Retinal pigment epithelial cell (primary cell): ENCODE measurements at places on chromosomes 12 and 14.

DNA sequence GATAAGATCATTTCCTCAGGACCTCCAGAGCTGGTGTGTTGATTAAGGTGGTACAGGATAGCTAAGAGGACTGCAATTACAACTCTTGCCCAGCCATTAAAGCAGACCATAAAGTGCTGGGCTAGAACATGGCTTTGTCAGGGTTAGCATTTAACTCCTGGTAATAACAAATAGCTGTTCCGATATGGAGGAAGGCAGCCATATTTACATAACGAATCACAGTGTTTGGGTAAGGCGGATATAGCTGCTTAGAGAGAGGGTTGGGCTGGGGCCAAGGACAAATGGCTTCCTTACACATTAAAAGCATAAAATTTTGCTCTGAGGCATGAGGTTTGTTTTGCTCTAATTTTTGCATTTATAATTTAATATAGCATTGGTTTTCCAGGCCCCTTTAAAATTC, 297.7 kb upstream of the DDHD1 start:
- DNase-seq: no peak

DNA sequence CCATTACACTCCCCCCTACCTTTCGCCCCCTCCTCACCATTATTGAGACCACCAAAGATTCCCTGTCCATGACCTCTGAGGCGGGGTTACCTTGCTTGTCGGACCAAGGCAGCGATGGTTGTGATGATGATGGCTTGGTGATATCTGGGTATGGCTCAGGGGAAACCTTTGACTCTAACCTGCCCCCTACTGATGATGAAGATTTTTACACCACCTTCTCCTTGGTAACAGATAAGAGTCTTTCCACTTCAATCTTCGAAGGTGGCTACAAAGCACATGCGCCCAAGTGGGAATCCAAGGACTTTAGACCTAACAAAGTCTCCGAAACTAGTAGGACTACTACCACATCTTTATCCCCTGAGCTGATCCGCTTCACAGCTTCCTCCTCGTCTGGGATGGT, 350.2 kb downstream of the DIO2 start:
- DNase-seq: no peak

DNA sequence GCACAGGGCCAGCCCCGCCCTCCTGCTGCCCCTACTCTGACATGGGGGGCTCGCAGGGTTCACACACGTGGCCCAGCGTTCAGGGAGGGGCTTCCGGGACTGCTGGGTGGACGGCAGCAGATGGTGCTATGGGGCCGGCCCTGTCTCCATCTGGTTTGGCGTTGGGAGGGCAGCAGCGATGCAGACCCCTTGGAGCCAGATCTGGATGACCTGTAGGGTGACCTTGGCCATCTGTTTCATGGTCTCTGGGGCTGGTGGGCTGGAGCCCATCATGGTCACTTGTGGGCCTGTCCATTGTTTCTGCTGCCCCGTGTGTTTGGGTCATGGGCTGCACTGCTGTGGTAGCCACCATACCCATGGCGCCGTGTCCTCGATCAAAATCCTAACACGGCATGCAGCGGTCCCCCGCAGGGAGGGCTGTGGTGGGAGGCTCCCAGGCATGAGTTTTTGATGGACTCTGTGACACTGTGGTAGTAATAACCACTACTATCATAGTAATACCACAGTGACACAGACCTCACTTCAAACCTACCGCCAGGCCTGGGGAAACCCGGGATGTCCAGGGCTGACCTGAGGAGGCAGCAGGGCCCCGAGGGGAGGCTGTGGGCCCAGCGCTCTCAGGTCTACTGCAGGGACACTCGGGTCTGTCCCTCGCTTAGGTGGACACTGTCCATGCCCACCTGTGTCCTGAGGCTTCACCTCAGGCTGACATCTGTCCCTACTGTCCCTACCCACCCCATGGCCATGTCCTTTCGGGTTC, 359.4 kb downstream of the TMEM121 start:
- DNase-seq: no peak

GRCh38 chr12:15497671-15498292, 175.5 kb downstream of the PTPRO start:
- no peak for DNase-seq

DNA sequence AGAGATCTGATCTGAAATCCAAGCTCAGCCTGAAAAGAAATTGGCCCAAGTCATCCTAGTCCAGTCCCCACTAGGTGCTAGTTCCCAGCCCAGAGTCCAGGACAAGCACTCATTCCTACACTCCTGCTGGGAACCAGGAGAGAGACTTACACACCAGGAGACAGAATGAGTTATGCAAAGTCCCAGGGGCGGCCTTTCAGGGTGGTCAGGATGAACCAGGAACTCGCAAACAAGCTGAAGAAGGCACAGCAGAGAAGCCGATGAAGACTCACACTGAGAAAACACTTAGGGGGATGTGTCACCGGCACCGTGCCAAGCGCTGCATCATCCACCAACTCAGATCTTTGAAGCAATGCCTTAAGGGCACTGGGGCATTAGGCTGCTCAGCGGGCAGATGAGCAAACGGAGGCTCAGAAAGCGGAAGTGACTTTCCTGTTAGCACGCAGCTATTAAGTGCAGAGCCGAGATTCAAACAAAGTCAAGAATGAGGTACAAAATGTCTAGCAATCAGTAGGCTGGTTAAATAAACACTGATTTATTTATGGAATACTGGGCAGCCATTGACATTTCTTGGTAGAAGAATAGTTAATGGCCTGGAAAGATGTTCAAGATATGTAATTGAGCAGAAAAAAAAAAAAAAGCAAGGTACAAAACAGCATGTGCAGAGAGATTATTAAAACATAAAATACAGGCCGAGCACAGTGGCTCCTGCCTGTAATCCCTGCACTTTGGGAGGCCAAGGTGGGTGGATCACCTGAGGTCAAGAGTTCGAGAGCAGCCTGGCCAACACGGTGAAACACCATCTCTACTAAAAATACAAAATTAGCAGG, 78.7 kb downstream of the LRRC74A start:
- DNase-seq: no peak

DNA sequence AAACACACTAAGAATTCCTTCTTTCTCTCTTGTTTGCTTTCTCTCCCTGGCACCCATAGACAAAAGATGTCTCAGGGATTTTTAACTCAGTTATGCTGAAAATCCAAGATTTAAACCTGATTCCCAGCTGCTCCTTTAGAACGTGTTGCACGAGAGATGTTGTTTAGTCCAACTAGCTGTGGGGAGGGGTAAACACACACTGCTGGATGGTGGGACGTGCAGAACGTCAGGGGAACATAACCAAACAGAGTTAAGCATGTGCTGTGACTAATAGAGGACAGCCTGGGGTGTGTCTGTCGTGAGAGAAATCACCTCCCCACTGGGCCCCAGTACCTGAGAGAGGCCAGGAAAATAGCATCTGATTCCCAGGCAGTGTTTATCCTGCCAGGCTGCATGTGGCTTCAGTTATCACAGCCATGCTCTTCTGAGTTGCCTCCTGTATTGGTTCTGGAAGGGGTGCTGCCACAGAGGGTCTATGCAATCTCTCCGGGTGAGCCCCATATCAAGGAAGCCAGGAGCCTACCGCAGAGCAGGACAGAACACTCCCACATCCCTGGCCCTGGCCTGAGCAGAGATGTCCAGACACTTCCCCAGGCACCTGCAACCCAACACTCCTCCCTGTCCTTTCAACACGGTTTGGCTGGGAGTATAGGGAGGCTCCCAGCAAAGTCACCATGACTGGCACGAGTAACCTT, 112.7 kb upstream of the EGLN3 start:
- DNase-seq: no peak

DNA sequence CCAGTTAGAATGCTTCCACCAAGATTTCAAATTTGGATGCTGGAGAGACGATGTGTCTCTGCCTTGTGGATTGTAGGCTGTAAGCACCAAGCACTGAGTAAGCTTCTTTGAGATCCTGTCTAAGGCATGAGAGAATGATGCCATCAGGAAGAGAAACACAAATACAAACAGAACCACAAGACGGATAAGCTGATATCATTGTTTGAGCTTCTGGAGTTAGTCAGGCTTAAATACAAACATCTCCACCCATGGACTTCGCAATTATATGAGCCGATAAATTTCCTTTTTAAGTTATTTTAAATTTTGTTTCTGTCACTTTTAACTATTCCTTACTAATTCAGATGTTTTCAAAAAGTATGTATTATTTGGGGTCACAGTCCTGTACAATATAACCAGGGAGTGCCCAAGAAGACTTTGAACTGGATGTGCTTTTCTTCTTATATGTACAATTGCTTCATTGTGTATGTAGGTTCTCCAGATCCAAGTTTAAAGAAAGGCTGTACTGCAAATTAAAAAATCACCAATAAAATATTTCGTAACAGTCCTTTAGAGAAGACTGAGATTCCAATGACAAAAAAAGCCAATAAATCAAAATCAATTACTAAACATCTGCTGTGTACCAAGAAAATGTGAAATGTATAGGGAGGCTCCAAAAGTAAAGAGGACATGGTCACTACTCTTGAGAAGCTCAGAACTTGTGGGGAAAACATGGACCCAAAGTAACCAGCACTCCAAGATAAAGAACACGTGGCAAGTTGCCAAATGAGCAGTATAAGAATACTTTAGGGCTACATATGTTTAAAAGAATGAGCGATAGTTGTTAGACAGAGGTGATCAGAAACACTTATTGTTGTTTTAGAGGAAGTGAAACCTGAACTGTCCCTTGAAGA, 274.1 kb downstream of the ADAMTS20 start:
- DNase-seq: no peak

- no peak for DNase-seq
Measured at GRCh38 chr12:122688291-122688690, 14.9 kb downstream of the HCAR2 start.
